GM23248 (cell line): ENCODE measurements at places on chromosomes 4 and X.

GRCh38 chr4:93788712-93789111 is 39.8 kb upstream of the ATOH1 start:
- DNase-seq, result peak; percentile 32

- DNase-seq, result peak; percentile 23
Measured at GRCh38 chrX:101803451-101803850, 128.4 kb downstream of the ZMAT1 start.

- no peak for DNase-seq
Measured at GRCh38 chr4:5932035-5932568, 39.2 kb upstream of the CRMP1 start.

- DNase-seq, result peak; percentile 64
Measured at GRCh38 chr4:70746179-70746839, 24.5 kb downstream of the RUFY3 start.

GRCh38 chr4:38675146-38676121 is 11.4 kb downstream of the KLF3 start:
- peak; percentile 80 for DNase-seq

DNA sequence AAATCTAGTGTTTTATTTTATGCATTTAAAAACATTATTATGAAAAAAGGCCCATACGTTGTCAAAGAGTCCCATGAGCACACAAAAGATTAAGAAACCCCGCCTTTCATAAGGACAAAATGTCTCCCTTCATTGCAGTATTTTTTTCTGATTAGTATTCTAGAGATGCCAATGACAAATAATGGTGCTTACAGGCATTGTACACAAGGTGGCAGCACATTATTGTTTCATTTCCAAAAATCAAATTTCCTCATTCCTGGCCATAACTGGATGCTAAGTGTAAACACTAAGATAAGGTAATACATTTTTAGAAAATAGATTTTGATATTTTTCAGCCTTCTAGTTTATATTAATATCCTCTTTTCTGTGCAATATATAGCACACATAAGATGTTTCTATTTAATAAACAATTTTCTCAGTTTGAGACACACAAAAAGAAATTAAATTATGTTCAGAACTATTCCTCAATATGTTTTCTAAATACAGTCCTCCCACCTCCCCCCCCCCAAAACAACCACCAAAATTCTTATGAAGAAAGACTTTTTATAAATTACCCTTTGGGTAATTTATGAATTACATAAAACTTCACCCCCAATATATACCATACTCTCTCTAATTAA is 47.7 kb downstream of the TIGD2 start:
- DNase-seq, result peak; percentile 68

DNA sequence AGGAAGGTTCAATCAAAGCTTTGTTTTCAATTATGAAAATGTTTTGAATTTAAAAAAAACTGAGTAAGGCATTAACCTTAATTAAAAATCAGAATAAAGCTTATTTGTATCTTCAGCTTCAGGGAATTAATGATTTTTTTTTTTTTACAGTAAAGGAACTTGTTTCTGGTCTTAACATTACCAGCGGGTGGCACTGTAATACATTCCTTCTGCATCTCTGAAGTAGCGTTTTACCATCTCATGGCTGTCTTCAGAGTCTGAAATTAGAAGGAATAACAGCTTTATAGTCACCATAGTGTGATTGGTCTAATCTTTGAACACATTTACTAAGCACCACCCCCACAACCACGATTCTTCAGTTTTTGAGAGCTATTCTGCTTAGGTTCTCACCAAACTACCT is 102.6 kb downstream of the IL1RAPL2 start:
- DNase-seq, result peak; percentile 4

DNA sequence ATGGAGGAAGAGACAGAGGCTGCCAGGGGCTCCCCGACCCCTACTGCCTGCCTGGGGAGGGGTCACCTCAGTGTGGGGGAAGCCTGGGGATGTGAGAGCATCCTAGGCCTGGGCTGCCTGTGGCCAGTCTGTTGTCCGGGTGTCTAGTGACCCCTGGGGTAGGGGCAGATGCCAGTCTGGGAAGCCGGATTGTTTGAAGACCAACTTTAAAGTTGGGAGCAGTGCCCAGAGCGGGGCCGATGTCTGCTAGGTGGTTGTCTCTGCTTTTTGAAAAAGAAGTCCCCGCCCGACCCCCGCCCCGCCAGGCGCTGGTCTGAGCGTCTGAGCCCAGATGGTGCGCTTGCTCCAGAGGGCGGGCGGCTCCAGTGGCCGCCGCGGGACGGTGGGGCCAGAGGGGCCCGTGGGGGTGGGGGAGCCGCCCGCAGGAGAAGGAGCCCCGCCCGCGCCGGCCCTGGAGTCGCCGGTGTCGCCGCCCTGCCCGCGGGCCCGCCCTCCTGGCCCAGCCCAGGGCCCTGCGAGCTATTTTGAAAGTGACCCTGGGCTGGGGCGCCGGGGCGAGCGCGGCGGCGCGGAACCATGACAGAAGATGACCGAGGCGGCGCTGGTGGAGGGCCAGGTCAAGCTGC is at the start of gene DOK7:
Gene DOK7, plus strand, starts transcription at position 517 of the 626 bp plus-strand sequence. Its CDS starts 70 bp downstream, at position 587.
- DNase-seq, result peak; percentile 17

- DNase-seq, result no peak
Measured at GRCh38 chr4:65019775-65020174, 610.5 kb upstream of the TECRL start.

- no peak for DNase-seq
Measured at GRCh38 chr4:172778583-172778982, 390.0 kb upstream of the GALNT7 start.

- no peak for DNase-seq
Measured at GRCh38 chrX:118593407-118593806, 97.8 kb downstream of the DOCK11 start.

DNA sequence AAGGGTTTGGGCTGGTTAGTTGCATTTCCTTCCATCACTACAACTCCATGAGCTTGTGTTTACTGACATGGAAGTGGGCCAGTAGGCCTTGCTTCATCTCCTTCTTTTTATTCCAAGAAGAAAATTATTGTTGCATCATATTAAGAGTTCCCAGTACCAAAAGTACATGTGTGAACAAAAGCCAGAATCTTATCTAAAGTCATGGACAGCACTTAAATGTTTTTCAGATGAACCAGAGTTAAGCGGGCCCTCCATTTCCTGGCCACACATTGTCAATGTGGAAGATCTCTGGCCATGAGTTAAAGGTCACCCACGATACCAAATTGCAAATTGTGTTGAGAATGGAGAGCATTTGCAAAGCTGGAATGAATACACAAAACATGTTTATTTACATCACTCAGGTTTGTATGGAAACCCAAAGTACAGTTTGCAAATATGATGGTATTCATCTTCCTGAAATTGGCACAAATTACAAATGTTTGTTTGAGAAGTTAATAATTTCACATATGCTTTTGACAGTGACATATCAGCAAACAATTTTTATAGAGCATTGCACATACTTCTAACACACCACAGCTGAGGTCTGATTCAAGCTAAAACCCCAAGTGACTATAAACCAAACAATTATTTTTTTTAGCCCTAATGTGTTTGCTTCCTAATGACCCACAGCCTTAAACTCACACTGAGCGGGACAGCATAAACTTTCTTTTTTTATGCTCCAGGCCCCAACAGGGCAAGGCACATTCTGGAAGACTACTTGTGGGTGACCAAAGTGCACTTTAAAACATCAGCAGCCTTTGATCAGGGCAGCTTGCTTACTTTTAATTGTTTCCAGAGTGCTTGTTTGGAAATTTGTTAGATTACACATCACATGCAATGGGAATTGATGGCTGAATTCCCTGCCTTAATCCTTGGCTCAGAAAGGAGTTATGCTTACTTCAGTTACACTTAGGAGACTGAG is 502.9 kb upstream of the SLIT2 start:
- peak; percentile 82 for DNase-seq

DNA sequence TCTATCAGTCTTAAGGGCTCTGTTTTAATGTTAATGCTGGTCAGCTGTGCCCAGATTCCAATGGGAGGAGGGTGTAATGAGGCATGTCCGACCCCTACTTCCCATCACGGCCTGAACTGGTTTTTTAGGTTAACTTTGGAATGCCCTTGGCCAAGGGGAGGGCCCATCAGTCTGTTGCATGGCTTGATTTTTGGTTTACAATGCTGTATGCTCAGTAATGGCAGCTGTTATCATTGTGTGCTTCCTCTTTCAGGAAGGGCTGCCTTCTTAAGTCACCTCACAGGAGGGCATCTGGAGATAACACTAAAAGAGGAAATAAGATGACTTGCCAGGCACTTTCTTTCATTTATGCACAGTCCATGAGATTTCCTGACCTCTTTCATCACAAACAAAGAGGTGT is 36.3 kb downstream of the ATXN3L start:
- DNase-seq, result peak; percentile 4

- peak; percentile 23 for DNase-seq
Measured at GRCh38 chrX:57573754-57574153, 18.1 kb upstream of the ZXDB start.
